ENCODE measurements at places on chromosomes 2 and 18.

GRCh38 chr2:8819948-8820347, 17.5 kb downstream of the KIDINS220 start:
- no peak for DNase-seq

DNA sequence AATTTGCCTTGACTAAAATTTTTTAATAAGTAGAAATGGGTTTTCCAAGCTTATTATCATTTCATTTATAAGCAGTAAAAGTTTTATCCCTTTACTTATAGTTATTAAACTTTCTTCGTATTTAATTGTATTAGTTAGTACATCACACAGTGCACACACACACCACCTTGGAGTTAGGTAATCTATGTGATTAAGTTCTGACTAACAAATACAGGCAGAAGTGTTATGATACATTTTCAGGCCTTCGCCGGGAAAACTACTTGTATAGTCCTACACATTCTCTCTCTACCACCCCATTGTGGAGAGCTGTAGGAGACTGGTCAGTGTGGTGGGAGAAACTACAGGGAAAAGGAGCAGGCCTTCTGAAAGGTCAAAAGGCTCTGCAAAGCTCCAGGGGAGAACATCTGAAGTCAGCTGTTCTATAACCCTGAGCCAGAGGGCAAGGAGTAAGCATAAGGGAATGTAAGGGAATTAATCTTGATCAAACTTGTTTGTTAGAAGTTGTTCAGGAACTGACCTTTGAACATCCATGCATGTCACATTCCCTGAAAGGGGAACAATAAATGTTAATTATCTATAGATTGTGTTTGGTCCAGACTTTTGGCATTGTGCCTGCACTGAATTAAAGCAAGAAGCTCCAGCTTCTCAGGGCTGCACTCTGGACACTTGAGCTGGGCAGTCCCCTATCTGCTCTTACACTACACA, 231.7 kb downstream of the FSIP2 start:
- no peak for DNase-seq

DNA sequence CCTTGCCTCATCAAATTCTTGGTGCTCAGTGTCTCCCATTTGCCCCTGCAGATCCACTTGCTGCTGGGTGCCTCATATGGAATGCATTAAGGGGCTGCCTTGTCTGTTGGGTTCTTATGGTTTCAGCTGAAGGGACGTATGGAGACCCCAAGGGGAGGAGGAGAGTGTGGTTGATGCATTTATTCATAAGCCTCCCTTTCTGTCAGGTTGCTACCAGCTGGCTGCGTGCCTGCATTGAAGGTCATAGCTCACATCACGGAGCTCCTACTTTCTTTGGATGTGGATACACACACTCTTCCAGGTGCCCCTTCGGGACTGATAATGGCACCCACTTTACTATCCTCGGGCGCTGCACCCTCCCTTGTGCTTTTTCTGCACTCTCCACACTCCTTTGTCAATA, 377.9 kb downstream of the SLC4A3 start:
- DNase-seq: no peak

DNA sequence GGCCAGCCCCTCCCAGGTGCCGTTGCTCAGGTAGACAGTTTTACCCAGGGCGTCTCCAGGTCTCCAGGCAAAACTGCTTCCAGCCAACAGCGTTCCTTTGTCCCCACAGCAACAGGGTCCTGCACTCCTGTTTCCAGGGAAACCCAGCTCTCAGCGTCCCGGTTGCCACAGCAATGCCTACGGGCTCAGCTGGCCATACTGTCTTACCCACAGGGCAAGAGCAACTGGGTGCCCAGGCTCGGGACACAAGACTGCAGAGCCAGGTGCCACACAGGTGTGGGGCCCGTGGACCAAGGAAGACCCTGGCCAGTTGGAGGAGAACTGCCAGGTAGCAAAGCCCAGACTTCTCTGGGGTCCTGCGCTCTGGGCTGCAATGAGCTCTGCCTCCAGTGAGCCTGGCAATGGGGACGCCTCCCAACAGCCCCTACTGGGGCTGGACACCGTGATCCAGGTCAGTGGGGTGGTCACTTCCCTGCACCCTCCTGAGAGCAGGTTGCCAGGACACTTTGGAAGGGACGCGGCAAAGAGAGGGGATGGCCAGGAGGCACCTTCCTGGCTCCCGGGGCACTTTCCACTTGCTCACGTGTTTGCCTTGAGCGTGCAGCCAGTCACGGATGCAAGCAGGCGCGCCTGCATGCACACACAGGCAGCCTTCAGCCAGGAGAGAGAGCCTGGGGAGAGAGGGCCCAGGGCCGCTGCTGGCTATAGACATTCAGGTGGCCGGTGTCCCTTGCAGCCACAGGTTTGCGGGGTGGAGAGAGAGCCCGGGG, at the start of gene CROCC2:
CROCC2 (plus strand) TSS at position 196 of the 770 bp plus-strand sequence; CDS start at position 374, 178 bp downstream.
- DNase-seq: no peak

DNA sequence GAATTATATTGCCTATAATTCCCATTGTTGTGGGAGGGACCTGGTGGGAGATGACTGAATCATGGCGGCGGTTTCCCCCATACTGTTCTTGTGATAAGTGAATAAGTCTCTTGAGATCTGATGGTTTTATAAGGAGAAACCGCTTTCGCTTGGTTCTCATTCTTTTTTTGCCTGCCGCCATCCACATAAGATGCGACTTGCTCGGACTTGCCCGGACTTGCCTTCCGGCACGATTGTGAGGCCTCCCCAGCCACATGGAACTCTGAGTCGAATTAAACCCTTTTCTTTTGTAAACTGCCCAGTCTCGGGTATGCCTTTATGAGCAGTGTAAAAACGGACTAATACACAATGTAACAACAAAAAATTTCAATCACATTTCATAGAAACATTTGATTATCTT, 115.8 kb downstream of the C2orf74 start:
- no peak for DNase-seq

GRCh38 chr2:83051538-83052170, 1407.4 kb downstream of the SUCLG1 start:
- no peak for DNase-seq
